ENCODE measurements at places on chromosomes 4 and X. TPM values are rescaled to one million over a fixed set of nuclear protein-coding genes. Genes with fewer than 3 reads are reported as not detected.
A peak's percentile ranks its signal among the peaks of the same experiment; 100 is the strongest.

The CLNK gene
- 0.05 TPM for total RNA-seq

The HPSE gene
- total RNA-seq: 2.1 TPM

The TSPYL2 gene
- total RNA-seq: 428 TPM

The TCEAL5 gene
- total RNA-seq: not detected

The ASB5 gene
- total RNA-seq: not detected

The LAGE3 gene
- 5.7 TPM for total RNA-seq

The KLHL13 gene
- total RNA-seq: 0.19 TPM

The DRP2 gene
- total RNA-seq: not detected

The MMRN1 gene
- 0.22 TPM for total RNA-seq

The KLB gene
- total RNA-seq: not detected

The PRRG1 gene
- not detected for total RNA-seq

The SEPTIN6 gene
- total RNA-seq: 134 TPM

The ALB gene
- 0.47 TPM for total RNA-seq

DNA sequence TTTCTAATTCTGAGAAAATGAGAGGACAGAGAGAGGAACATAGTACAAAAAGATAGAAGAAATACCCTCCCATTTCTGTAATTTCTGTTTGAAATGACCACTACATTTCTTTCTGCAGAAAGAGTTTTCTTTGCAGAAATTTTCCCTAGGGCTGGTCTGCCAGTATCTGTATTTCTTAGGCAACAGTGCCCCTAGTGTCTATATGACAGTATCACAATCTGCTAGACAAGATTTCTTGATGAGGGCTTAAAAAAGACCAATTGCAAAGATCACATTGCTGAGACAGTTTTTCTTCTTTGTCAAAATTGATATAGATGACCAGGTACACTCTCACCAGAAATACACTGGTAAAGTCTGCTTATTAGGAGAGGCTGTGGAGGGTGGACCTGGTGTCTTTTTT, 81.0 kb upstream of the ZDHHC15 start:
- no peak for DNase-seq

DNA sequence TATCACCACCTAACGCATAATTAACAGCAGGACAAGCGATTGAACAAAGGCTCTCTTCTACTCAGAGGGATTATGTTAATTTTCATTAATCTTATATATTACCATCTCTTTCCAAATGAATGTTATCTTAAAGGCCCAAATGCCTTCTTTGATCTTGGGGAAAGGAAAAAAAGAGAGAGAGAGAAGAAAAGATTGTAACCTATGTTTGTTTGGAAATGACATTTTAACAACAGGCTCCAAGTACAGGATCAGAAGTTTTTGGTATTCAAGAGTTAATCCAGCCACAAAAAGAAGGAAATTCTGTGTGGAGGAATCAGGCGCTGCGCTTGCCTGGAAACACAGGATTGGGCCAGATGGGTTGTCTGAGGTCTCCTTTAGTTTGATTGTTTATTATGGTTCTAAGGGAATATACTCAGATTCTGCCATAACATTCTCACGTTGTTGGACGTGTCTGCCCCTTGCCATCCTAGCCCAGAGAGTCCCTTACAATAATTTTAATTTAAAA, 100.7 kb upstream of the STX18 start:
- DNase-seq: no peak

DNA sequence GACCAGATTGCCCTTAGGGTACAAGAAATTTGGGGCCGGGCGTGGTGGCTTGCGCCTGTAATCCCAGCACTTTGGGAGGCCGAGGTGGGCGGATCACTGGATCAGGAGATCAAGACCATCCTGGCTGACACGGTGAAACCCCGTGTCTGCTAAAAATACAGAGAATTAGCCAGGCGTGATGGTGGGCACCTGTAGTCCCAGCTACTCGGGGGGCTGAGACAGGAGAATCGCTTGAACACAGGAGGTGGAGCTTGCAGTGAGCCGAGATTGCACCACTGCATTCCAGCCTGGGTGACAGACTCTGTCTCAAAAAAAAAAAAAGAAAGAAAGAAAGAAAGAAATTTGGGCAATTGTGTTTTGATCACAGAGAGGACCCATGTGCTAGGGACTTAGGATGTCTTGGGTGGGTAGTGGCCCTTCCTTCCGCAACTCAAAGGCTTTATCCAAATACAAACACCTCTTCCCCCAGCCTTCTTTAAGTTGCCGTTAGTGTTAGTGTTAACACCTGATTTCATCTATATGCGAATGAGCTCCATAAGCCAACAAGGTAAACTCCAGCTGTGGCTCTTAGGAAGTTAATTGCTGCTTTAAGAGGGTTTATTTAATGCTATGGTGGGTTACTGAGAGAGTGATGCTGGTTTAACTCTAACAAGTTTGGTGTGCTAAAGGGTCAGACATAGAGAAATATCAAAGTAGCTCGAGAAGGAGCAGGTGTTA, 8.6 kb upstream of the CCDC110 start:
- DNase-seq: no peak

GRCh38 chrX:95885074-95885473, 799.6 kb upstream of the DIAPH2 start:
- no peak for DNase-seq

GRCh38 chr4:152257601-152258066, 278.3 kb downstream of the FBXW7 start:
- no peak for DNase-seq

GRCh38 chrX:40097504-40098263, at the start of gene BCOR:
Gene BCOR, minus strand, starts transcription at chrX:40097958. Its CDS starts 20,029 bp downstream, at chrX:40077929.
- peak; percentile 59 for DNase-seq

GRCh38 chr4:165325732-165326512, 1.5 kb upstream of the MSMO1 start:
- no peak for DNase-seq

DNA sequence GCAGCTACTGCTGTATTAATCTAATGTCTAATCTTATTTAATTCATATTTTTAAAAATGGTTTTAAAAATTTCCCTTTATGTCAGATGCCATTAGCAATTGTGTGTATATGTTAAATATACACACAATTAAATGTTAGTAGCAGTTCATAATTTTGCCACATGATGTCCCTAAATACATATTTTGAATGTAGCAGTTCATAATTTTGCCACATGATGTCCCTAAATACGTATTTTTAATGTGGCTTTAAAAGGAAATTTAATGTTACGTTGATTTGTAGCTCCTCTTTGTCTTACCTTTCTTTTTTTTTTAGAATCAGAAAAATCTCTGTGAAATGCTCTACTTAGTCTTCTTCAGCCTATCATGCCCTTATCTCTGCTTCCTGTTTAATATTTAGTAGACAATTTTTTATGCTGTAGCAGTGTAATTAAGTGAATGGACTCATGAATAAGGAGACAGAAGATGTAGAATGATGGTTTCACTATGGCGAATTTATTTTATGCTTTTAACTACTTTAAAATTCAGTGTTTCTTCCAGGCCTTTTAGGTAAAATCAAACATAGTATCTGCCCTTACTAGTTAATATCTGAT, 26.1 kb downstream of the RBM46 start:
- no peak for DNase-seq

- DNase-seq: no peak
Measured at GRCh38 chrX:152070144-152070543, 68.2 kb downstream of the MAGEA10 start.

DNA sequence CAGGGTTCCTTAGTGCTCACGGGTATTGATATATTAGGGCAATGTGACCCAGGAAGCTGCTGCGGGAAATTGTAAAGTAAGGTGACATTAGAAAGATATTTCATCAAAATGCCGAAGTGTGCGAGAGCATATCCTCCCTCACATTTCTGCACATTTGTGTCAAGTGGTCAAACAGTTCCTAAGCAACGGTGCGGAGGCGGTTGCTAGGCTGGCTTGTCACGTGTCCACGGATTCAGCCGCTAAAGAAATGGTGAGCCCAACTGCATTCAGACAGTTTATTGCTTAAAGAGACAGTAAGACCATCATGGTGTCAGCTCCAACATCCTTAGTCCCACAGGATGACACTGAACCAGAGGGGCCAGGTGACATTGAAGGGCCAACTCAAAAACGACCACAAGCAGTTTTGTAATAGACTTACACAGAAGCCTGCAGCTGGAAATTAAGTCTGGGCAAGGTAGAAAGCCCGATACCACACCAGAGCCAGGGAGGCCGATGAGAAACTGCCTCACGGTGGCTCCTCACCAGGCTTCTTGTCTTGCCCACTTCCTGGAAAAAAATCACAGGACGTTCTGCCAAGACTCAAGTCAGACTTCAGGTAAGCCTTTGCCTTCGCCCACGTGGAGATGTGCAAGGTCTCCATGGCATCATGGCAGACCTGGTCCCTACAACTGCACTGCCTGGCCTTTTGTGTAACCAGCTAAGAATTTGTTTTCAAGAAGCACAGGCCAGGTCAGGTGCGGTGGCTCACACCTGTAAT, 50.4 kb downstream of the USP11 start:
- DNase-seq: no peak

DNA sequence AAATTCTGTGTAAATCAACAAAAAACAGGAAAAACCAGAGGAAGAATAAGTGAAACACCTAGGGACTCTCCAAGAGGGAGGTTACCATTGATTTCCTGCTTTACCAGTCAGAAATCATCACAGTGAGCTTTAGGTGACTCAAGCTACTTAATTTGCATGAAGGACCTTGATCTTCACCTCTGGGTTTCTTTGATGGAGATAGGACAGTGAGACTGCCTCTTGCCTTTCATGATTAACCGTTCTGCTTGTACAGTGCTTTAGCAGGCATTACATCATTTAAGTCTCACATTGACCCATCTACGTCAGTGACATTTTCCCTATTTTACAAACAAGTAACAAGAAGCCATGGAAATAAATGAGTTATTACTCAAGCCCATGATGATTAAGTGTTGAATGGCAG, 3.4 kb upstream of the GK start:
- DNase-seq: peak; percentile 69

GRCh38 chrX:34563061-34563460, 94.0 kb downstream of the TMEM47 start:
- DNase-seq: no peak

GRCh38 chr4:680928-681645, 6.7 kb downstream of the MYL5 start:
- peak; percentile 75 for DNase-seq

- no peak for DNase-seq
Measured at GRCh38 chrX:127649011-127649410, 403.2 kb downstream of the ACTRT1 start.

GRCh38 chrX:150543230-150544155, 24.9 kb upstream of the MTM1 start:
- no peak for DNase-seq

DNA sequence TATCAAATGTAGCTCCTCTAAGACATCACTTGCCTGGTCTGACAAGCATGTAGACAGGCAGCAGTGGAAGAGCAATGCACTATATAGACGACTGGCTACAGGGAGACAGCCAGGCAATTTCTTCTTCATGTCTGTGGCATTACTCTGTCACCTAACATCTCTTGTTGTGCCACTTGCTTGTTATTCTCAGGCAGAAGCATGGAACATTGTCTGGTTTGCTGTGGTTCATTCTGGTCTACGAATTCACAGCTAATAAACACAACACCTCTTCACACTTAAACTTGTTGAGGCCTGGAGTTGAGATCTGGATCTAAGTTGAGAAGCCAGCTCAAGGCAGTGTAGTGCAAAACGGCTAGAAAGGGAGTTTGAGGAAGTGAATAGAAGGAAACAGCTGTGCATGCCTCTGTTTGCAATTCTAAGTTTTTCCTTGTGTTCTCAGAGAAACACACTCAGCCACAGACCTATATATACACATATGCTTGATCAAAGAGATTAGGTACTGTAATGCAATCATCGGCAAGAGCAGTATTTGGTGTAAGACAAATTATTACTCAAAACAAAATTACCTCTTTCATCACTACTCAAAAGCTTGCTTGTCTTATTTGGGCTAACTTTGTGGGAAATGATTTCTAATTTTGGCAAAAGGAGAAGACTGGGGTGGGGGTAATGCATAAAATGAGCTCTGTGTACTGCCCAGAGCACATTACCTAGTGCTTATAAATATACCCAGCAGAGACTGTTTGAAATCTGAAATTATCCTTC, 243.8 kb downstream of the PPP3CA start:
- DNase-seq: no peak

GRCh38 chr4:111635646-111636045, 509.6 kb upstream of the FAM241A start:
- no peak for DNase-seq

DNA sequence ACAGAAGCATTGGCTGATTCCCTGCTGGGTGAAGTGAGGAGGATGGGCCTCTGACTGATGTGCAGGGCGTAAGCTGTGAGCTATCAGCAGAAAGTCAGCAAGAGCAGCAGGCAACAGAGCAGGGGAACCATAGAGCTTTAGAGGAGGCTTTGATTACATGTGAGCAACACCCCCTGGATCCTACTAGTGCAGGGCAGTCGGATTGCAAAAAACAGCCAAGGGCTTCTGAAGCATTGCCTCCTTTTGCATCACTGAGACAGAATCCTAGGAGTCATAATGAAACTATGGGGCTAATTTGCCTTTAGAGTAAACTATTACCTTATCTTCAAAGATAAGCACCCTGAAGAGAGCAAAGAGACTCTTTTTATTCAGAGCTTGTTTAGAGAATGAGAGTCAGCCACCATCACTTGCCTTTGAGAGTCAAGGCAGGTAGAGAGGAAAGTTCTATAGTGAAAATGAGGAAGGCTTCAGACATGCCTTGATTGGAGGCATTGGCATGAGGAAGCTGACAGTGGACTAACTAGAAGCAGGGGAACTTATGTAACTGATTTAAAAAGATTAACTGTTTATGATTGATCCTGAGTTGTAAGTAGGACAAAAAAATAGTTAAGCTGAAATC, 420.3 kb downstream of the PDHA2 start:
- DNase-seq: no peak

DNA sequence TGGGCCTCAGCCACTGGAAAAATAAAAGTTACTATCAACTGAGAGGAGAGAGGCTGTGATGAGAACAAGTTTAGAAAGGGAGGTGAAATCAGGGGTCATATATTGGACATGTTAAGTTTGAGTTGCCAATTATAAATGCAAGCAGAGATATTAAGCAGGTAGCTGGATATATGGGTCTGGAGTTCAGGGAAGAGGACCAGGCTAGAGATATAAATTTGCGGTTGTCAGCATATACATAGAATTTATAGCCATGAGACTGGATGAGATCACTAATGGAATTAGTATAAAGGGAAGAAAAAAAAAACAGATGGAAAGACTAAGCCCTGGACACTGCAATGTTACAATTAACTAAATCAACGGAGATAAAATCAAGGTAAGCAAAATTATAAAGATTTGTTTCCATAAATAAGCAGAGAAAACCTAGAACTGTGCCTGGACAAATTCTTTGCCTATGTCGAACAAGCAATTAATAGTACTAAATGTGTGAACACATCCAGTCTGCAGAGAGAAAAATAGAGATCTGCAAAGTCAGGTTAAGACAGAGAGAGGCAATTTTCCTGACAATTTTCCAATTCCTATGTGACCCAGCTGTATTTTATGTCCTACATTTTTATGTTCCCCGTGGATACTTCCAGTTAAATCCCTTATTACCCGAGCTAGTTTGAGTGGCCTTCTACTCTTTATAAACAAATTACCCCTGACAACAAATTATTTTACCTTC, 265.4 kb downstream of the GASK1B start:
- DNase-seq: no peak

Data from CD4-positive, alpha-beta T cell (primary cell).